Coronary artery (tissue), 2 donors: ENCODE measurements at places on chromosomes 3 and 15.

GRCh38 chr15:56582785-56583184 is 117.8 kb upstream of the MNS1 start:
- DNase-seq: no peak

- DNase-seq: no peak
These were observed 193.5 kb downstream of the FOXP1 start for GRCh38 chr3:71389911-71390573.

DNA sequence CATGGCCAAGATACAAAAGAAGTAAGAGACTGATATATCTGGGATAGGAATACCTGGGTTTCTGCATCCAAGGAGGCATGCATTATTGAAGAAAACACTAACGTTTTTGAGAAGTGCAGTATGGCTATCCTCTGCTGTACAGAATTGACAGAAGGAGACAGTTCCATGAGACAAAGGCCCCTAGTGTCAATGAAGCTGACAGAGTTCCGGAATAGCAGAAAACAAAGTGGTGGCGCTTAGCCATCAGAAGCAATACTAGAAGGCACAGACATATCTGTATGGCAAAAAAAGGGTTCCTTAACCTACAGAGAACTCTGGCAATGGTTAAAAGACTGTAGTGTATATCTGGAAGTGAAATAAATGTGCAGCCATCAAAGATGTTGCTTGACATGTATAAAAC is 77.8 kb downstream of the VGLL3 start:
- DNase-seq: no peak

- DNase-seq: no peak
These were observed 9.2 kb downstream of the ARF4 start for GRCh38 chr3:57587905-57588304.

DNA sequence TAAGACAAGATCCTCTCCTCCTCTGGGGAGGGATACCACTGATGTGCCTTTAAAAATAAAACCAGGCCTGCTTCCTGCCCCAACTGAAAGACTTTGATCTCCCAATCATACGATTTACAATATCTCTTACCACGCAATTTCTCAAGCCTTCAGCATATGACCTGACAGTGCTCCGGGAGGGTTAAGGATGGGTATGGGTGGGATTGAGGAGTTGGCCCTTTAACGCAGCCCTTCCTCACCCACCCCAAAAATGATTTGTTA is 67.4 kb downstream of the LRIG1 start:
- DNase-seq: no peak

DNA sequence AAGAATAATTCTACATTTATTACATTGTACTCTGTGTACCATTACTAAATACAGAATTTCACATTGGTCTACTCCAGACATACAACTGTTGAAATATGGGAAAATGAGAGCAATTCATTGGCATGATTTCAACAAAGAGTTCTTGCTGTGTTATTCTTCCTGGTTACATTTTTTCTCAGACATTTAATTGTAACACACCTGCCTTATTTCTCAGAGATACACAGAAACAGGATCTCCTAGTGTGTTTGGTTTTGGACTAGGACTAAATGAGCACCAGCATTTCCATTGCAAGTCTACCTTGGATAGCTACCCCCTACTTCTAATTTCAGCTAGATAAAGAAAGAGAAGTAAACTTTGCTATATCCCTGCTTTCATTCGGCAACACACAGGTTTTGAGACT is 274.3 kb upstream of the CNTN4 start:
- DNase-seq: no peak

GRCh38 chr15:97598353-97598798 is 362.1 kb upstream of the ARRDC4 start:
- no peak for DNase-seq

GRCh38 chr3:181050738-181051137 is 61.2 kb upstream of the DNAJC19 start:
- DNase-seq: no peak

DNA sequence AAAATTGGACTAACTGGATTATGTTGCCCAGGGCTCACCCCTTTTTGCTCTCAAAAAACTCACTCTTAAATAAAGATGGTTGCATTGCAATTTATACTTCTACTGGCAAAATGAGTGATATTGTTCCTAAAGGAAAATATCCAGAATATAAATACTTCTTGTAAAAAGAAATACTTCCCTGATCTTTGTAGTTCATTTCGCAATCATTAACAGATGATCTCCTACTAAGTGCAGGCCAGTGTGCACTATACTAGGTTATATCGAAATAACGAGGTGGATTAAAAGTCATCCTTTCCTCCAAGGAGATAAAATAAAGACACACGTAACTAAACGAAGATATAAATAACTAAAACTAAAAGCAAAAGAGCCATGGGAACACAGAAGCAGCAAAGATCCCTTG is 63.0 kb downstream of the MEX3B start:
- DNase-seq: no peak

GRCh38 chr15:78339559-78339958 is 594 bp upstream of the CRABP1 start:
- DNase-seq: no peak

DNA sequence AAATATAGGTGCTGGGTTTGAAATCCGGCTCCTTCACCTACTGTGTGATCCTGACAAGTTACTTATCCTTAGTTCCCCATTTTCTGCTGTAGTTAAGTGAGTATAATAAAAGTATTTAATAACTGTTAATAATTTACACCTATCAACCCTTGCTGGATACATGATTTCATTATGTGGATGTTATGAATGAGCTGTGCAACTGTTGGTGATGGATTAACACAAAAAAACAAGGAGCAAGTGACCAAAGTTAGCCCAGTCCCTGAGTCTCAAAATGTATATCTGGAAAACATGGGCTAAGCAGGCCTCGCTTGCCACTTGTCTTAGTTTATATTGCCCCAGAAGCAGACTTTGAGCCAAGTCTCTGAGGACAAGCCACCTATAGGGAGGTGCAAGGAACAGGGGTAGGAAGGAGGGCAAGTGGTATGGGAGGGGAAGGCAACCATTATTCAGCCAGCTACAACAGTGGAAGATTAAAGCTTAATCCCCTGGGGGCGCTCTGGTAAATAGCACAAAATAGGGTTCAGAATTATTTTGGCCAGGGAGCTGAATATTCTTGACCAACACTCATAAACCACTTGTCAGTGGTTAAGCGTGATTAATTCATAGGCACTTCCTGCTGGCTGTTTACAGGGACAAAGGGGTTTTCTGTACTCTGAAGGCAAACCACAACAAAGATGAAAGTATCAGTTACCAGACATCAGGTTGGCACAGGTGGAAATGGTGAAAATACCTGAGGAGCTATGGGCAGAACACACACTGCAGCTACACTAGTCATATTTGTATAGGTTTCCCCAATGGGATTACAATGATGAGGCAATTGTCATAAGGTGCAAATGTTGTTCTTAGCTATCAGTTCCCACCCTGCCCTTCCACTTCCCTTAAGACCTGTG is 76.2 kb downstream of the TRIM42 start:
- no peak for DNase-seq

GRCh38 chr3:43512754-43513404 is 108.9 kb downstream of the ANO10 start:
- DNase-seq: no peak

GRCh38 chr3:15858547-15859506 is 61.0 kb upstream of the ANKRD28 start:
- no peak for DNase-seq

- no peak for DNase-seq
These were observed 42.6 kb downstream of the GOLIM4 start for GRCh38 chr3:168053115-168053514.

- no peak for DNase-seq
These were observed 107.9 kb downstream of the FMN1 start for GRCh38 chr15:33086500-33087121.

- no peak for DNase-seq
These were observed 111.7 kb upstream of the OSTN start for GRCh38 chr3:191087391-191087790.

DNA sequence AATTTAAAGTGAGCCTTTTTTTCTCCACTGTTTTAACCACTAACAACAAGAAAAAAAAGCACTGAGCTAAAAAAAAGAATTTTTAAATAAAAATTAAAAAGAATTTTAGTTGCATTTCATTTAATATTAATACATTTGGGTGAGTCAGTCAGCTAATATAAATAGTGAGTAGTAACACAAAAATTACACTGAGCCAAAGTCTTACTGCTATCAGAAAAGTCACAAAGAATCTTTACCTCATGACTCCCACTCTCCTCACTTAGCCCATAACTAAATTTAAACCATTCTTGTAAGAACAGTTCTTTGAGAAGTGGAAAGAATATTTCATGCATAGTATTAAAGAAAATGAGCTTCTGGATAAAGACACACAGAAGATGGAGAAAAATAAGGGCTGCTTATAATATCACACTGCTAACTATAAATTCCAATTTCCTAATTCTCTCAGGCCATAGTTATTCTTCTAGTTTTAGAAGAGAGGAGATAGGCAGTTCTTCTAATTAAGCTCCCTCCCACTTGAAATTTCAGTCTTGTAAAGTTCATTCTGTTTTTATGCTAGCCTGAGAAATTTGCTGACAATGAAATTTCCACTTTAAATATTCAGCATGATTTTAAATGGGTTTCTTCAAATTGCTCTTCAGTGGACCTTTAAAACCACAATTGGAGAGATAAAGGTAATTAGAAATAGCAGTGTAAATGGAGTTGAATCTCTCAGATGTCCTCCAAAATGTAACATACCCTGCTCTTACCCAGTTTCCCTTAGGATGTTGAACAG is 17.6 kb downstream of the SHQ1 start:
- DNase-seq: no peak

DNA sequence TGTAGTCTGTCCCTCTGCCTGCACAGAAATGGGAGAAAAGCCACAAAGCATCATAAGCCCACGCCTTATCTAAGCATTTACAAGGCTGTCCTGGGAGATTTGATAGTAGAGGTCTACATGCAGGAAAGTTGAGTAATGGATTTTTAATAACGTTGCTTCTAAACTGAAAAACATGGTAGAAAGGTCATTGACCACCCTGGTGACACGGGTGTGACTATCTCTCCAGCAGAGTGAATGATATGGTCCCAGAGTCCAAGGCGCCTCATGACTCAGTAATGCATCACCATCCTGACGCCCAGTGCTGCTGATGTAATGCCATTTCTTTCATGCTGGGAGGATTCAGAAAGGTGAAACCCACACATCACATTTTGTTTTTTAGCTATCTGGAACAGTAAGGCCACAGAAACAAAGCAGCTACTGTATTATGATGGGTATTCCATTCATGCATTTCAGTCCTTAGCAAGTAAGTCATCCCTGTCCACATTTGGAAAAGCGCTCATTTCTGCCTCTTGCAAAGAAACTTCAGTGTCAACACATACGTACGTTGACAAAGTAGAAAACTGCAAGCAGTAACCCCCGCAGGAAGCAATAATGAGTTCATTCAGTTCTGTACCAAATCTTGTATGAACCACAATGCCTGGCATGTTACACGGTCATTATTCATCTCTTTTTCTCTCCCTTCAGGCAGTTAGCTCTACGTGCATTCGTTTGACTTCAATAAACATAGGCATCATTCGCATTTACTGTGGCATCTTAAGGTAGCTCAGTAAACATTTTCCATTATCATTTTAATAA is 483.5 kb downstream of the GABRG3 start:
- no peak for DNase-seq

DNA sequence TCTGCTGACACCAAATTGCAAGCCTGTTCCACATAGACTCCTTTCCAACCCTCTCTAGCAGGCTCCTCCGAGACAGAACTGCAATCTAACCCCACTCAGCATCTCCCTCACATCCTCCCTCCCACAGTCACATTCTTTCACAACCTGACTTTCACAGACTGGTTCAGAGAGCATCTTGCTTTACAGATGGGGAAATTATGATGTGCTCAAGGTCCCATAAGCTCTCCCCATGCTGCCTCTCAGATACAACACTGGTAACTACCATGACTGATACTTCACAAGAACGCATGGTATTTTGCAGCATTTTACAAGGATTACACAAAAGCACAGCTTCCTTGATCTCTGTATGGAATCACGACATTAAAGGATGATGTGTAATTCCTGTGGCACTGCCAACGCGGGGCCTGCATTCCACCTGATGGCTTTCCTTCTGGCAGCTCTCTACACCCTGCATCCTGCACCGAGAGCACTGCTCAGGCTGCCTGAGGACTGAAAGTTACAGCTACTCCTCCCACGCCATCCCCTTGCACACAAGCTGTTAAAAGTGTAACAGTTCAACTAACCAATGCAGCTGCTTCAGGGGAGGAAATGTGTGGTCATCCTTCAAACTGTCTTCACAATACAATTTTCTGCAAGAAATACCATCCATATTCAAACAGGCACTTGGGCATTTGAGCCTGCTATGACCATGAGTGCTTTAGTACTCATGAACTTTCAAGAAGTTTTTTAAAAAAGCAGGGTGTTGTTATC is 27.6 kb downstream of the TBC1D2B start:
- DNase-seq: no peak

GRCh38 chr15:57806003-57806402 is 99.5 kb downstream of the POLR2M start:
- DNase-seq: no peak

GRCh38 chr15:99703603-99704443 is 29.4 kb downstream of the LYSMD4 start:
- no peak for DNase-seq

DNA sequence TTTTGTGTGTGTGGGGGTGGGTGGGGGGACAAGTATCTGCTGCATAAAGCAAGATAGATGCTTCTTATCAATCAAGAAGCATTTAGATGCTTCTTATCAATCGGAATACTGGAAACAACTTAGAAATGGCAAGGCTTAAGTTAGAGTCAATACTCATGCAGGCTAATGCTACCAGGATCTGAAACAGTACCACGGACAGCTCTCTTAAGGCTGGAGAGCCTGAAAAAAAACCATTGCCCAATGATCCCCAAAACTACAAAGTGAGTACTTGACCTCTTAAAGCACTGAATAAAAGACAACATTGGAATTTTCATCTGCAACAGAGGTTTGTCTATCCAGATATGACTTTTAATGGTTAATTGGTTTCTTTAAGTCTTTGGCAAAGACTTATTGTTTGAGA is 262.3 kb downstream of the GAP43 start:
- DNase-seq: no peak

DNA sequence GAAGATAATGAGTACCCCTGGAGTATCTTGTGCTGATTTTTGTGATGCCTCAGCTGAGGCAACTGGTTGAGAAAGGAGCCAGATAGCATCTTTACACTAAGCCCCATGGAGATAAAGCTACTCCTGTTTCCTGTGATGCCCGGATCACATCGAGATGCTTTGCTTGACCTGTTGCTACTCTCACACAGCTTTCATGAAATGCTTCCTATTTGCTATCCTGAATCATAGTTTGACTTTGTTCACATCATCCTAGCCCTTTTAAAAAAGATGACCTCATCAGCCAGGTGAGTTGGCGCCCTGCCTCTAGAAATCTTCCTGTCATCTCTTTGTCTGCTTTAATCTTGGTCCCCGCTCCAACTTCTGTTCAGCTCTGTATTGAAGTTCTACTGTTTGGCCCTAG is 409.6 kb upstream of the TBL1XR1 start:
- no peak for DNase-seq

GRCh38 chr15:95503640-95504225 is 826.8 kb upstream of the NR2F2 start:
- DNase-seq: no peak

DNA sequence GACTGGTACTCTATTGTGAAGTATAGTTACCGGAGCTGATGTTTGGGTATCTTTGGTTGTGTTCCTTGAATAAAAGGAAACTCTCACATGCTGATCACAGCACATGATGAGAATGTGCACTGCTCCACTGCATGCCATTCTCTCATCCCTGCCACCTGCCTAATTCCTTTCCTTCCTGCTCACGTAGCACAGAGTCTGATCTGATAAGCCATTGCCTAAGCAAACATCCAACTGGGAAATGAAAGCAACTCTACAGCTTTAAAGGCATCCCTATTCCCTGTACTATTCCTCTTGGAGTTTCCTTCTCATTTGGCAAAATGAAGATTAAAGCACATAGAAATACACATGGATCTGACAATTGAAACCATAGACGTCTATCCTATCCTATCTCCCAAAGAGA is 359.8 kb downstream of the C3orf38 start:
- no peak for DNase-seq
